ENCODE measurements at places on chromosomes 1 and 21. TPM values are rescaled to one million over a fixed set of nuclear protein-coding genes. Genes with fewer than 3 reads are reported as not detected.

The CDC20 gene
- total RNA-seq, result 564 TPM

The OR4F16 gene
- total RNA-seq, result not detected

The ALX3 gene
- total RNA-seq, result 0.35 TPM

The HP1BP3 gene
- 137 TPM for total RNA-seq

The COL11A1 gene
- 13.4 TPM for total RNA-seq

The SLFNL1 gene
- total RNA-seq, result not detected

The SAMSN1 gene
- total RNA-seq, result 0.90 TPM

The SMPDL3B gene
- total RNA-seq, result 14.8 TPM
